ENCODE measurements at places on chromosomes 2 and 18. TPM values are rescaled to one million over a fixed set of nuclear protein-coding genes. Genes with fewer than 3 reads are reported as not detected.

DNA sequence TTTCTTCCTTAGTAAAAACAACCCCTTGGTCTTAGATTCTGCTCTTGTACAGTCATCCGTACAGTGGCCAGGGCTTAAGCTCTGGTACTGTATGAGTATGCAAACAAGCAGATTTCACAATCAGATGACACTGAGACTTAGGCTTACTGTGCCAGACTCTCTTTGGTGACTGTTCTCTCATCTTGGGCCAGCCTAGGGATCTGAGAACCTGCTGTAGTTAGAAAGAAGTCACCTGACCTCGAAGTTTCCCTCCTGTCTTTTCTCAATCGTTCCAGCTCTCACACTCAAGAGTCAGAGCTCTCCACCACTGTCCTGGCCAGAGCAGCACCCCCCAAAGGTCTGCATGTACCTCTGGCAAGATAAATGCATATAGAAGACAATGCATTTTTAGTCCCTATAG, 63.2 kb downstream of the ZEB2 start:
- DNase-seq, result no peak

Gene UGT1A6
- 46.0 TPM for total RNA-seq

Gene CGREF1
- not detected for total RNA-seq

Gene KCNK3
- total RNA-seq, result 0.76 TPM

- no peak for DNase-seq
Observed at GRCh38 chr2:120245520-120246332, 6.9 kb upstream of the RALB start.

Data from Peyer's patch (tissue), 4 donors.